Vagina (tissue), 2 donors: ENCODE measurements at places on chromosomes 6 and 20. TPM values are rescaled to one million over a fixed set of nuclear protein-coding genes. Genes with fewer than 3 reads are reported as not detected.

DNA sequence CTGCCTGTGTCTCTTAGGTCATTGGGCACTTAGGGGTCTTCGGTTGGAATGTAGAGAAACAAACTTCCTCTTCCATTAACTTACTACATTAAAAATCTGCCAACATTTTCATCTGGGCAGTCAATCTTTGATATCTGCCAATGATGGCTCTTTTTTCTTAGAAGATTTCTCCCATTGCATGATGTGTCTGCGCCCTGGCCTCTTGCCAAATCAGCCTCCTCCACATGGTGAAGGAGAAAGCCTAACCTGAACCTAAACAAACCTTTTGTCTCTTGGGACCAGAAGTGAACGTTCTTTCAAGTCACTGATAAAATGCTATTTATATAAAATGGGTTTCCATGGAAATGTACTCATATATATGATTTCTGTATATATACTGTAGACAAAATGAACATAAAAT lies 998.9 kb upstream of the GJE1 start:
- no peak overlapping the region for H3K27ac ChIP-seq
- H3K4me3 ChIP-seq: no peak overlapping the region
- no peaks in the 10 kb centered on the region for H3K27me3 ChIP-seq
- no peaks in the 10 kb centered on the region for H3K36me3 ChIP-seq
- no peak for DNase-seq

DNA sequence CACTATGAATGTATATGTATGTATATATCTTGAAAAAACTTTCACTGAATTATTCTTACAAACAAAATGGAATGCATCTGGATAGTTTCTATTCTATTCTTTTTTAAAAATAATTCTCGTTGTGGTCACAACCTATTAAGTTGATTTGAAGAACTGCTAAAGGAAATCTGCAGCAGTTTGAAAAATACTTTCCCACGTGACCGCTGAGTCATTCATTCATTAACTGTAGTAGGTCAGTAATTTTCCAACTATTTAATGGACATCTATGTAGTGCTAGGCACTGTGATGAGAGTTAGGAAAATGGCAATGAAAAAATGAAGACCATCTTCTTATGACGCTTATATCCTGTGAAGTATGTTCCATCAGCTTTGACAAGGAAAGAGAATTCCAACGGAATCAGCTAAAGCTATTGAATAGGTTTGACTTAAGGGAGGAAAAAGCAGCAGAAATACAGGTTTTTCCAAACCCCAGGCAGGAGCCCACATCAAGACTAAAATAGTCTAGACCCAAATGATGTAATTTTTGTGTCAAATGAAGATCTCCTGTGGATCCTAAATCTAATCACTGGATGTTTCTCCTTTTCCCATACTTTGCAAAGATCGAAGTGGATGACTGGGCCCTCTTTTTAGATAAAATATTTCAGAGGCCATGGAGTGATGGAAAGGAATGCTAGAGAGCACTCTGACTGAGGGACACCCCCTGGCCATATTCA lies 4.1 kb upstream of the EFHC1 start:
- no peaks in the 10 kb centered on the region for H3K27me3 ChIP-seq
- no peaks in the 10 kb centered on the region for H3K36me3 ChIP-seq
- H3K27ac ChIP-seq: no peak overlapping the region
- peaks cover 24% of the 10 kb centered on the region for H3K4me1 ChIP-seq
- no peak overlapping the region for H3K4me3 ChIP-seq
- no peak for DNase-seq

DNA sequence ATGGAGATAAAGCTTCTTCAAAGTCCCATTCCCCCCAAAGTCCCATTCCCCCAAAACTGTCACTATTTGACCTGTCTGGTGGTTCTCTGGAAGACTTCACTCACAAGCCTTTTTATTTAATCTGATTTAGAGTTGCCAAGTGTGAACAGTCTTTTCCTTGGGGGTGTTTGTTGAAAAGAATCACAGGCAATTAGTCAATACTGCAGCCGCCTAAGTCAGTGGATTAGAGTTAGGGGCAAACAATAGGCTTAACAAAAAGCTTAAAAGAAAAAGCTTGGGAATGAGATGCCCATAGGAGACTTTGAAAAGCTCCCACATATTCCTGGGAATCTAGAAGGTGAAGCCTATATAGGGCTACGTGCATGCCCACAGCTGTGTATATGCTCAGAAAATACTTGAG lies 8.0 kb upstream of the RIPOR2 start:
- H3K4me1 ChIP-seq: no peaks in the 10 kb centered on the region
- no peaks in the 10 kb centered on the region for H3K36me3 ChIP-seq
- no peak for DNase-seq
- no peak overlapping the region for H3K4me3 ChIP-seq
- no peak overlapping the region for H3K27ac ChIP-seq

- no peak for DNase-seq
- no peak overlapping the region for H3K27ac ChIP-seq
- H3K36me3 ChIP-seq: no peaks in the 10 kb centered on the region
- no peaks in the 10 kb centered on the region for H3K27me3 ChIP-seq
Observed at GRCh38 chr6:86192123-86192522, 549.4 kb upstream of the SYNCRIP start.

GRCh38 chr6:6997263-6998193 lies 110.2 kb upstream of the RREB1 start:
- H3K36me3 ChIP-seq: no peaks in the 10 kb centered on the region
- no peak for DNase-seq
- H3K27ac ChIP-seq: no peak overlapping the region
- no peak overlapping the region for H3K4me3 ChIP-seq
- no peaks in the 10 kb centered on the region for H3K4me1 ChIP-seq
- no peaks in the 10 kb centered on the region for H3K27me3 ChIP-seq

GRCh38 chr6:130749402-130749801 lies 77.8 kb upstream of the SMLR1 start:
- no peaks in the 10 kb centered on the region for H3K4me1 ChIP-seq
- H3K27me3 ChIP-seq: no peaks in the 10 kb centered on the region

GRCh38 chr6:128209771-128210170 lies 308.9 kb upstream of the THEMIS start:
- H3K27me3 ChIP-seq: no peaks in the 10 kb centered on the region
- H3K4me1 ChIP-seq: peaks cover 3% of the 10 kb centered on the region
- no peaks in the 10 kb centered on the region for H3K36me3 ChIP-seq

- H3K4me3 ChIP-seq: no peak overlapping the region
- no peak for DNase-seq
- no peaks in the 10 kb centered on the region for H3K27me3 ChIP-seq
- no peak overlapping the region for H3K27ac ChIP-seq
- no peaks in the 10 kb centered on the region for H3K36me3 ChIP-seq
Observed at GRCh38 chr6:97316978-97317377, 34.0 kb upstream of the MMS22L start.

DNA sequence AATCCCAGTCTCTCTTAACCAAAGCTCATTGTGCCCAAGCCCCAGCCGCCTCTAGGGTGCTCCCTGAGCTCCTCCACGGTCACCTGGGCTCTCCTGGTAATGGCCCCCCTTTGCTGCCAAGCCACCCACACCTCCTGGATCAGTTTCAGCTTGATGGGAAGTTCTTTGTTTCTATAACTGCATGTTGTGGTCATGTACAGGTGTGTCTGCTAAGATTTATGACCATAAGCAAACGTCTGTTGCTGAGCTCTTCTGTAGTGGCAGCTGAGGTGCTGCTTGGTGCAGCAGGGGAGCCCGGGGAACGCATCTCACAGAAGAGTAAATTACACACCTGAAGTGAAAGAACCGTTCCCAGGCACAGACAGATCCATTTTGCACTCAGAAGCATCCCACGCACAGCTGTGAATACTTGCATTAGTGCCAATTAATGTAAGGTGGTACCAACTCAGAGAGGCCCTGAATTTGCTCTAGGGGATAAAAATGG lies 194.6 kb upstream of the ARID1B start:
- H3K36me3 ChIP-seq: no peaks in the 10 kb centered on the region
- no peak overlapping the region for H3K4me3 ChIP-seq
- H3K27ac ChIP-seq: no peak overlapping the region

GRCh38 chr6:105677671-105678475 lies 275.0 kb upstream of the PREP start:
- no peaks in the 10 kb centered on the region for H3K27me3 ChIP-seq
- no peak overlapping the region for H3K4me3 ChIP-seq
- H3K36me3 ChIP-seq: no peaks in the 10 kb centered on the region
- peak overlapping the region; percentile 36 for H3K27ac ChIP-seq

DNA sequence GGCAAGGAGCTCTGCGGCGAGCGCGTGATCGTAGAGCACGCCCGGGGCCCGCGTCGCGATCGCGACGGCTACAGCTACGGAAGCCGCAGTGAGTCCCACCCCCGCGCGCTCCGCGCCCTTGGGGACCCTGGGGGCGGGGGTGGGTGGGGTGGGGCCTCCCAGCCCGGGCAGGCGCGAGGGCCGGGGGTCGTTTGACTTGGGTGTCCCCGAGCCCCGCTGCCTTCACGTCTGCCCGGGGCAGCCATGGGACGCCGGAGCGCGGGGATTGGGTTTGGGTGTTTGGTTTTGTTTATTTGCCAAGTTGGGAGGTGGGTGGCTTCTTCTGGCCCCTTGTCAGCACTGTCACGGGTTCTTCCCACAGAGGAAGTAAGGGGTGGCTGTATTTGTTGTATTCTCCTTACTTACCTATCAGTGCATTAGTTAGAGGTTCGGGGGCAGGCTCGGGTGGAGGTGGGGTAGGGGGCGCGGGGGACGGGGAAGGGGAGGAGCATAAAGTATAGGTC lies 777 bp downstream of the SRSF6 start:
- peaks cover 29% of the 10 kb centered on the region for H3K4me1 ChIP-seq
- peak overlapping the region; percentile 99 for H3K4me3 ChIP-seq
- H3K27ac ChIP-seq: peak overlapping the region; percentile 100
- H3K36me3 ChIP-seq: no peaks in the 10 kb centered on the region
- H3K27me3 ChIP-seq: no peaks in the 10 kb centered on the region
- no peak for DNase-seq

GRCh38 chr6:169499848-169500247 lies 202.0 kb downstream of the WDR27 start:
- no peak overlapping the region for H3K27ac ChIP-seq
- H3K4me1 ChIP-seq: no peaks in the 10 kb centered on the region
- H3K4me3 ChIP-seq: no peak overlapping the region
- H3K27me3 ChIP-seq: no peaks in the 10 kb centered on the region

- H3K27me3 ChIP-seq: no peaks in the 10 kb centered on the region
- no peaks in the 10 kb centered on the region for H3K4me1 ChIP-seq
- no peak for DNase-seq
- no peaks in the 10 kb centered on the region for H3K36me3 ChIP-seq
Observed at GRCh38 chr6:134407791-134408190, 89.9 kb upstream of the SGK1 start.

DNA sequence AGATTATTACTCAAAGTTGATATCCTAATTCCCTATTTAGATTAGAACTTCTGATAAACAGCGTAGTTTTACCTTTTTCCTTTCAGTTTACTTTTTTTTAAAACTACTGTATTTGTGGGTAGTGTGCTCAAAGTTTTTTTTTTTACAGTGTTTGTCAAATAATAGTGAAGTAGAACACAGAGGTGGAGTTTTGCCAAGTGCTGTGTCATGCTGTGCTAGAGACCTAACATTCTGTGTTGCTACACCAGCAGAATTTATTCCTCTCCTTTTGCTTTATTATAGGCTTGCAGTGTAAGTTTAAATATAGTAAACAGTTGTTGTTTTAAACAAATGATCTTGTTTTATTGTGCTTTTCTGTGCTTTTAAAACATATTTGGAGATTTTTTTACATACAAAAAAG lies 125.4 kb downstream of the HIVEP1 start:
- H3K4me1 ChIP-seq: peaks cover 7% of the 10 kb centered on the region
- H3K27ac ChIP-seq: no peak overlapping the region
- H3K27me3 ChIP-seq: no peaks in the 10 kb centered on the region
- H3K4me3 ChIP-seq: no peak overlapping the region

The DOK5 gene
- 2.5 TPM for total RNA-seq

The RIPOR2 gene
- 19.4 TPM for total RNA-seq

The DEFB125 gene
- not detected for total RNA-seq

The PRDM13 gene
- total RNA-seq: not detected

The PGC gene
- total RNA-seq: 3.4 TPM

The BPI gene
- not detected for total RNA-seq

The GJA10 gene
- total RNA-seq: not detected

The MCCD1 gene
- total RNA-seq: not detected
